ENCODE measurements at places on chromosomes 4 and X. TPM values are rescaled to one million over a fixed set of nuclear protein-coding genes. Genes with fewer than 3 reads are reported as not detected.

GRCh38 chr4:113339430-113339813 lies 290.0 kb downstream of the ANK2 start:
- no peaks in the 10 kb centered on the region for H3K4me1 ChIP-seq
- H3K27me3 ChIP-seq, result no peaks in the 10 kb centered on the region
- no peak overlapping the region for H3K27ac ChIP-seq
- no peak for DNase-seq
- H3K4me3 ChIP-seq, result no peak overlapping the region

DNA sequence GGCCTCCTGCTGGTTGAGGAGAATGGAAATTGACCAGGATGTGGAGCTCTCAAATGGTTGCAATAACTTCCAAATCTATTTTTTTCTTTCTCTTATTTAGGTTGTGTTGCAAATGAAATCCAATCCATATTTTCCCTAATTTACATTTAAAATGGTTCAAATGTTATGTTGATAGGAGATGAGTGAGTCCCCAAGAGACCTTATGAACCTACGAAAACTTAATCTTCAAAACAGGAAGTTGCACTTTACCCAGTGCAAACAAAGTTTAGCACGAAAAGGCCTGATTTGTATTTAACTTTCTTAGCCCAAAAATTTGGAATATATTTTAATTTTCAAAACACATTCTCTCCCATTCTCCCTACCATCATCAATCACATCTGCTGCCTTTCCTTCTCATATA lies 59.3 kb upstream of the NDP start:
- no peak overlapping the region for H3K27ac ChIP-seq
- DNase-seq, result no peak
- H3K4me1 ChIP-seq, result no peaks in the 10 kb centered on the region
- no peak overlapping the region for H3K4me3 ChIP-seq
- H3K27me3 ChIP-seq, result no peaks in the 10 kb centered on the region

DNA sequence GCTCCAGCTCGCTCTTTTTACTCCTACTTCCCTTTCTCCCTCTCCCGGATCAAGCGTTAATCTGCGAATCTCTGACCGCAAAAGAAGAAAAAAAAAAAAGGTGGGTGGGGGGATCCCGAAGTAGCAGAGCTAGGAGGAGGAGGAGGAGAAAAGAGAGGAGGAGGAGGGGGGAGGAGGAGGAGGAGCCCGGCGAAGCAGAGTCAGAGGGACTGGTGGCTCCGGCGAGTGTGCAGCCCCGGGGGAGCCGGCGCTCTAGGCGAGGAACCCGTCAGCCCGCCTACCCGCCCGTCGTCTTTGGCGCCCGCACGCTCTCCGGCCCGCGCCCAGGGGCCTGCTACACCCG lies at the start of gene NHSL2:
Gene NHSL2 (plus strand): TSS at position 203 of the 343 bp plus-strand sequence.
- no peaks in the 10 kb centered on the region for H3K27me3 ChIP-seq
- peak within 1 kb of the TSS; percentile 33 for H3K4me3 ChIP-seq
- peak within 1 kb of the TSS; percentile 48 for H3K27ac ChIP-seq

DNA sequence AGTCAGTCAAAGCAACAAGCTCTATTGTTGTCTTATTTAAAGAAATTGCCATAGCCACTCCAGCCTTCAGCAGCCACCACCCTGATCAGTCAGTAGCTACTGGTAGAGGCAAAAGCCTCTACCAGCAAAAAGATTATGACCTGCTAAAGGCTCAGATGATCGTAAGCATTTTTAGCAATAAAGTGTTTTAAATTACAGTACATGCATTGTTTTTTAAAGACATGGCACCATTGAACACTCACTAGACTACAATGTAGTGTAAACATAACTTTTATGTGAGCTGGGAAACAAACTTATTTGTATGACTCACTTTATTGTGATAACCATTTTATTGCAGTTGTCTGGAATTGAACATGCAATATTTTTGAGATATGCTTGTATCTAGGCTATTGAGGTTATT lies 32.3 kb upstream of the DYNLT3 start:
- H3K4me1 ChIP-seq, result no peaks in the 10 kb centered on the region
- DNase-seq, result no peak
- H3K36me3 ChIP-seq, result no peaks in the 10 kb centered on the region
- no peak overlapping the region for H3K4me3 ChIP-seq
- no peak overlapping the region for H3K27ac ChIP-seq

GRCh38 chr4:140648716-140649308 lies 80.1 kb upstream of the UCP1 start:
- H3K27ac ChIP-seq, result no peak overlapping the region
- peaks cover 11% of the 10 kb centered on the region for H3K36me3 ChIP-seq
- no peaks in the 10 kb centered on the region for H3K27me3 ChIP-seq
- no peaks in the 10 kb centered on the region for H3K4me1 ChIP-seq

DNA sequence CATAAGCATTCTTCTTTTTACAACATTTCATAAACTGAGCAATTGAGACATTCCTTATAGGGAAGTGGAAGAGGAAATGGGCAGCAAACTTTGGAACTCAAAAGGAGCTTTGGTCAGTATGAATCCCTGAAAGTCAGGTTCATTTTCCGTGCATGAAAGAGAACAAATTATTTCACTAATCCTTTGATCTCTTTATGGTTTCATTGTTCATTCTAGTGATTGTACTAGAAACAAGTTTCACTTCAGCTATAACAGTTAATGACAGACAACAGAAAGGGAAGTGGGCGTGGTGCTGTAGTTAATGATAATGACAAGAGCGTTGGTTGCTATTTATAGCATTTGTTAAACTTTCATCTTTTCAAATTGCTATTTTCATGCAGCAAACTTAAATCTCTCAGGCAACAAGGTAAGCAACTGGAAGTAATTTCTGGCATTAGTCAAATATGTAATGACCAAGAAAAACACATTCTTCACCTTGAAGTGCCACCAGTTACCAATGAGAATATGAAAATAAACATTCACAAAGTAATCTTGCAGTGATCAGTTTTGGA lies 98.4 kb downstream of the AREG start:
- no peak overlapping the region for H3K27ac ChIP-seq
- no peak for DNase-seq
- H3K4me3 ChIP-seq, result no peak overlapping the region

DNA sequence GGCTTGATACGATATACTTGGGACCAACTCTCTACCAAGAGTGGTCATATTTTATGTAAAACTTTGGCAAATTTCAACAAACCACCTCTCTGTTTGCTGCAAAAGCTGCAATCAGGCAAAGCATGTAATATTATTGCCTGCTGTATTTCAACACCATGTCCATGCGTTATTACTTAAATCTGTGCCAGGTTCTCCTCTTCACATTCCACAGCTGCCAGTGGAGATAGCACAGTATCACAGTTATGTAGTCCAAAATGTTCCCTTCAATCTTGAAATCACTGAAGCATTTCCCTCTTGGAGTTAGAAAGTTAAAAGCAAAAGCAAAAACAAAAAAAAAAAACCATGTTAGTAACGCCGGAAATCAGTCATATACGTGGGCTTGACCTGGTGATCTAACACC lies 396.7 kb upstream of the MAGEC2 start:
- H3K36me3 ChIP-seq, result no peaks in the 10 kb centered on the region
- H3K4me1 ChIP-seq, result no peaks in the 10 kb centered on the region
- no peak overlapping the region for H3K27ac ChIP-seq

- no peak for DNase-seq
- H3K27ac ChIP-seq, result no peak overlapping the region
- no peaks in the 10 kb centered on the region for H3K4me1 ChIP-seq
- no peaks in the 10 kb centered on the region for H3K36me3 ChIP-seq
Observed at GRCh38 chr4:67122029-67122428, 423.3 kb downstream of the CENPC start.

DNA sequence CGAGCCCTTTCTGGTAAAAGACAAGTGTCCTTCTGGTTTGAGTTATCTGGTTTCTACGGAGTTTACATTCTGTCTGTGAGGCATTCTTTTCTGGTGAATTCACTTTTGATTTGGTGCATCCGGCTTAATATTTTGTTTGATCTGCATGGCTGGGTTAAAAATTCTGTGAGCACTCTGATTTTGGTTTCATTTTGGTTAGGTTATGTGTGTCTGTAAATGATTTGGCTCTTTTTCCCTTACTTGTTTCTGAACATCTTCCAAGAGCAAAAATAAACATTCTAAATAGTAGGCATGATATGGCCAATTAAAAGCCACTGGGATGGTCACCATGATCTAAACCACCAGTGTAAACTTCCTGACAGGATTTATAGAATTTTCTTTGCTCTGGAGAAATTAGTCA lies 85.7 kb upstream of the PTPN13 start:
- no peak for DNase-seq
- H3K27ac ChIP-seq, result no peak overlapping the region
- H3K4me3 ChIP-seq, result no peak overlapping the region

GRCh38 chr4:101037938-101038413 lies 309.4 kb downstream of the PPP3CA start:
- no peak overlapping the region for H3K27ac ChIP-seq
- H3K4me3 ChIP-seq, result no peak overlapping the region
- H3K4me1 ChIP-seq, result no peaks in the 10 kb centered on the region
- DNase-seq, result no peak
- H3K36me3 ChIP-seq, result no peaks in the 10 kb centered on the region

GRCh38 chrX:132837967-132838366 lies 120.5 kb downstream of the HS6ST2 start:
- no peak for DNase-seq
- no peak overlapping the region for H3K4me3 ChIP-seq
- no peak overlapping the region for H3K27ac ChIP-seq
- no peaks in the 10 kb centered on the region for H3K36me3 ChIP-seq
- H3K4me1 ChIP-seq, result no peaks in the 10 kb centered on the region

DNA sequence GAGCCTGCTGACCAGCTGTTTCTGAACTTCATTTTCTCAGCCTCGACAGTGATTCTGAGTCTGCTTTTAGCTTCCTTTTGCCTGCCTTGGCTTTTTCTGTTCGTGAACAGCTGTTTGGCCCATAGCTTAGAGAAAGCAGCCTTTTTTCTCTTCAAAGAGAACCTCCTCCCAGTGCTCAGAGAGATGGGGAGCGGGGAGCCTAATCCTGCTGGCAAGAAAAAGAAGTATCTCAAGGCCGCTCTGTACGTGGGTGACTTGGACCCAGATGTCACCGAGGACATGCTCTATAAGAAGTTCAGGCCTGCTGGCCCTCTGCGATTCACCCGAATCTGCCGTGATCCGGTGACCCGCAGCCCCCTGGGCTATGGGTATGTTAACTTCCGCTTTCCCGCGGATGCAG lies 756 bp downstream of the PABPC5 start:
- peak overlapping the region; percentile 42 for H3K4me3 ChIP-seq
- no peaks in the 10 kb centered on the region for H3K4me1 ChIP-seq
- DNase-seq, result no peak
- H3K27ac ChIP-seq, result peak overlapping the region; percentile 78
- no peaks in the 10 kb centered on the region for H3K27me3 ChIP-seq
- no peaks in the 10 kb centered on the region for H3K36me3 ChIP-seq

- H3K4me1 ChIP-seq, result no peaks in the 10 kb centered on the region
- no peak for DNase-seq
- no peak overlapping the region for H3K4me3 ChIP-seq
- H3K27ac ChIP-seq, result no peak overlapping the region
Observed at GRCh38 chr4:108031427-108032083, 41.9 kb downstream of the HADH start.

DNA sequence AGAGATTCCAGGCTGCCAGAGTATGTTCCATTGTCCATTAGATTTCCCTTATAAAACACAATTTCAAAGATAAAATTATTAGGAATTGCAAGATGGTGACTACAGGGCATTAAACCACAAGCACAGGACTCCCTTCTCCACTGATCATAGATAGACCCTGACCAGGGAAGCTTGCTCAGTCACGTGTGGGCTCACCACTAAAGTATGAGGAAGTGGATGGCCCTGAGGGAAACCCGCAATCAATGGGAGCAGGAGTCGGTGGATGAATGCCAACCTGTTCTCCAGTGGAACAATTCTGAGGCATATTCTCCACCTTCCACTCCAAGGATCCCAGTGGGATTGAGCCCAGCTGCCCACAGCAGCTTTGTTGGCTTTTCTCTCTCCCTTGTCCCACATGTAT lies 515.7 kb downstream of the BCOR start:
- no peaks in the 10 kb centered on the region for H3K27me3 ChIP-seq
- H3K36me3 ChIP-seq, result no peaks in the 10 kb centered on the region
- H3K4me3 ChIP-seq, result no peak overlapping the region
- no peak overlapping the region for H3K27ac ChIP-seq

- no peak overlapping the region for H3K27ac ChIP-seq
- DNase-seq, result no peak
Observed at GRCh38 chr4:89563431-89563830, 255.8 kb upstream of the GPRIN3 start.

DNA sequence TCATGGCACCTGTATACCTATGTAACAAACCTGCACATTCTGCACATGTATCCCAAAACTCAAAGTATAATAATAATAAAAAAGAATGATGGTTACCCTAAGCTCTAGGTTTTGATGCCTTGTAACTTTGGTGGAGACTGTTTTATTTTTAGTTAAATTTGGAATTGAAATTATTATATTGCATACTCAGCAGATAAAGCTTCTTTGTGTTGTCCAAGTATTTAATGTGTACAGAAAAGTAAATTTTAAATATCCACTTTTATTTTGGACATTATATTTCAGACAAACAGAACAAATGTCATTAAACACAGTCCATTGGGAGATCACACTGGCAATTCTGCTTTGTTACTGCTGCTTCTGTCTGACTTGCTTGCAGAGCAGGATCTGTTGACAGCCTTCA lies 684.5 kb upstream of the CT83 start:
- no peak for DNase-seq
- H3K4me3 ChIP-seq, result no peak overlapping the region
- no peaks in the 10 kb centered on the region for H3K4me1 ChIP-seq
- no peak overlapping the region for H3K27ac ChIP-seq
- H3K36me3 ChIP-seq, result no peaks in the 10 kb centered on the region

- no peaks in the 10 kb centered on the region for H3K36me3 ChIP-seq
- H3K4me3 ChIP-seq, result no peak overlapping the region
- H3K27ac ChIP-seq, result no peak overlapping the region
- H3K27me3 ChIP-seq, result no peaks in the 10 kb centered on the region
Observed at GRCh38 chr4:82124932-82125786, 248.6 kb downstream of the HNRNPD start.

GRCh38 chrX:31181377-31182000 lies 109.6 kb upstream of the FTHL17 start:
- H3K36me3 ChIP-seq, result no peaks in the 10 kb centered on the region
- no peak for DNase-seq
- no peak overlapping the region for H3K27ac ChIP-seq
- no peak overlapping the region for H3K4me3 ChIP-seq

The ENAM gene
- not detected for total RNA-seq

The RENBP gene
- total RNA-seq, result 13.3 TPM

The NWD2 gene
- total RNA-seq, result not detected

The TRMT10A gene
- total RNA-seq, result 7.4 TPM

The PRRG1 gene
- 12.6 TPM for total RNA-seq

The RTL3 gene
- not detected for total RNA-seq

The SOWAHB gene
- total RNA-seq, result 28.0 TPM

Measured in Peyer's patch (tissue), 4 donors.